Body of pancreas (tissue), 4 donors: ENCODE measurements at places on chromosomes 16 and 17. TPM values are rescaled to one million over a fixed set of nuclear protein-coding genes. Genes with fewer than 3 reads are reported as not detected.

DNA sequence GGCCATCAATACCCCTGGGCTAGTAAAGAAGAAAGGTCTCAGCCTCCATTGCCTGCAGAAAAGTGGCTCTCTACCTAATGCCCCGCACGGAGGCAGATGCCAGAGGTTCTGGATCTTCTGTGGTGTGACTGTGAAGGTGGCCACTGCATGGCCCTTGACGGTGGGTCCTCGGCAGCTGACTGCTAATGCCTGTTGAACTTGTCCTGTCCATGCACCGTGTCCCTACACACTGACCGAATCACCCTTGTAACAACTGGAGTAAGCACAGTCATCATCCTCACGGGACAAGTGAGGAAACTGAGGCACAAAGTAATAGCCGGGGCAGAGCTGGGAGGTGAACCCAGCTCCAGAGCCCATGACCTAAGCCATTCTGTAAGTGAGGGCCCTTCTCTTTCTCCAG, 48.8 kb downstream of the MYH11 start:
- no peak for DNase-seq

DNA sequence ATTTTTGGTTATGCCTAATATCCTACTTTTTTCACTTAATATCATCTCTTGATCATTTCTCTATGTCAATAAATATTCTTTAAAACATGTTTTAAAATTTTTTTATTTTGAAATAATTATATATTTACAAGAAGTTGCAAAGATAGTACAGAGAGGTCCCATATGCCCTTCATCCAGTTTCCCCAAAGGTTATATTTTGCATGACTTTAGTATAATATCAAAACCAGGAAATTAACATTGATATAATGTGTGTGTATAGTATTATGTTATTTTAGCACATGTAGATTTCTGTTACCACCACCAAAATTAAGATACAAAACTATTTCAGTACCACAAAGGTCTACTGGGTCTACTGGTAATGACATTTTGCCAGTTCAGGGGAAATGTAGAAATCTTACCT, 60.7 kb downstream of the EFCAB5 start:
- DNase-seq: no peak

- DNase-seq: no peak
Measured at GRCh38 chr17:61205401-61205800, 194.2 kb upstream of the TBX2 start.

DNA sequence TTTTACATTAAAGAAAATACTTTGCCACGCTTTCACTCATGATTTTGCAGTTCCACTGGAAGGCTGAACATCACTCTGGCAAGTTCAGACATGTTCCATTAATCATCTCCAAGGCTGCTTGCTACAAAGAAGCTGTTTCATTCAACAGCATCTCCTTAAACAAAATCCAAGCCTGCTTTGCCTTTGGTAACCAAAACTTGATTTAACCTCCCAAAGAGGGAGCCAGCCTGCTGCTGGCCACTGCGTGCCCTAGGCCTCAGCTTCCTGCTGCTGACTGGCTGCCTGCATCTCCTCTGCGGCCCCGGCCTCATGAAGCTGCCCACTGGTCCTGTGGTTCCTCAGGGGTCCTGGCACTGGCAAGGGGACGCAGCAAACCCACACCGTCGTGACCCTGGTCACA, 31.8 kb downstream of the ANKRD11 start:
- DNase-seq: no peak

GRCh38 chr17:10112962-10113361, 85.4 kb downstream of the GAS7 start:
- DNase-seq: no peak

DNA sequence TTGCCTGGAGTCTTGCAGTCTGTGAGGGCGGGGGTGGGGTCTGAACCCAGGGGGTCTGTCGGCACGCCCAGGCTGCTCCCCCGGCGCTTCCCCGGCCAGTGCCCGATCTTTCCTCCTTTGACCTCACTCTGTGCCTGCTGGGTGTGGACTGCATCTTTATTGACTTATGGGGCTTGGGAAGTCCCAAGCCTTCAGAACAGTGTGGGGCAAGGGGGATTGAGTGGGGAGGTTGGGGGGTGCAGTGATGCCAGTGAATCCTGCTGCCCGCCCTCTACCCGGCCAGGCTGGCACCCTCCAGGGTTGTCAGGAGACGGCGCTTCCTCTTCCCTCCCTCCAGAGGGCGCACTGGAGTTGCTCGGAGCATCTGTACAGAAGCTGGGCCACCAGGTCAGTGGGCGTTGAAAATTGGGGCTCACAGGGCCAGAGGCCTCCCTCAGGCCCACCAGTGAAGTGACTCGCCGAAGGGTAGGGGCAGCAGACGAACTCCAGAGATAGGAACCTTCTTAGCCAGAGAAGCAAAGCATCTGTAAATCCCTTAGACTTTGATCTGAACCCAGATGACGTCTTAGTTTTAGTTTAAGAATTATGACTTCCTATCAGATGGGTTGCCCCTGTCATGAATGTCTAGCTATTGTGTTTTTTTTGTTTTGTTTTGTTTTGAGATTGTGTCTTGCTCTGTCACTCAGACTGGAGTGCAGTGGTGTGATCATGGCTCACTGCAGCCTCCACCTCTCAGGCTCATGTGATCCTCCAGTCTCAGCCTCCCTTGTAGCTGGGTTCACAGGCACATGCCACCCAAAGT, 184.8 kb upstream of the CIBAR2 start:
- DNase-seq: peak; percentile 65

DNA sequence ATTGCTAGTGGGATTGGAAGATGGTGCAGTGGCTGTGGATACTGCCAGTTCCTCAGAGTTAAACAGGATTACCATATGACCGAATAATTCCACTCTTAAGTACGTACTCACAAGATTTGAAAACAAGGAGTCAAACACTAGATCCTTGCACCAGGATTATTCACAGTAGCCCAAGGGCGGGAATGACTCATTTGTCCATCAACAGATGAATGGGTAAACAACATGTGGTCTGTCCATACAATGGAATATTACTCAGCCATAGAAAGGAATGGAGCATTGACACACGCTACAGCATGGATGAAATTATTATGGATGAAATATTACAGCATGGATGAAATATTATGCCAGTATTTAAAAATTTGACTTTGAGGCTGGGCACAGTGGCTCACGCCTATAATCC, 9.1 kb upstream of the MAPK8IP3 start:
- DNase-seq: no peak

GRCh38 chr17:7854851-7855659, at the start of gene TMEM88:
Gene TMEM88 (plus strand): TSS chr17:7855066. CDS start chr17:7855075, 9 bp downstream.
- DNase-seq: no peak

GRCh38 chr16:66513111-66513723, 36.7 kb downstream of the TK2 start:
- DNase-seq: no peak

GRCh38 chr16:53465606-53466280, 31.5 kb downstream of the RBL2 start:
- peak; percentile 30 for DNase-seq

DNA sequence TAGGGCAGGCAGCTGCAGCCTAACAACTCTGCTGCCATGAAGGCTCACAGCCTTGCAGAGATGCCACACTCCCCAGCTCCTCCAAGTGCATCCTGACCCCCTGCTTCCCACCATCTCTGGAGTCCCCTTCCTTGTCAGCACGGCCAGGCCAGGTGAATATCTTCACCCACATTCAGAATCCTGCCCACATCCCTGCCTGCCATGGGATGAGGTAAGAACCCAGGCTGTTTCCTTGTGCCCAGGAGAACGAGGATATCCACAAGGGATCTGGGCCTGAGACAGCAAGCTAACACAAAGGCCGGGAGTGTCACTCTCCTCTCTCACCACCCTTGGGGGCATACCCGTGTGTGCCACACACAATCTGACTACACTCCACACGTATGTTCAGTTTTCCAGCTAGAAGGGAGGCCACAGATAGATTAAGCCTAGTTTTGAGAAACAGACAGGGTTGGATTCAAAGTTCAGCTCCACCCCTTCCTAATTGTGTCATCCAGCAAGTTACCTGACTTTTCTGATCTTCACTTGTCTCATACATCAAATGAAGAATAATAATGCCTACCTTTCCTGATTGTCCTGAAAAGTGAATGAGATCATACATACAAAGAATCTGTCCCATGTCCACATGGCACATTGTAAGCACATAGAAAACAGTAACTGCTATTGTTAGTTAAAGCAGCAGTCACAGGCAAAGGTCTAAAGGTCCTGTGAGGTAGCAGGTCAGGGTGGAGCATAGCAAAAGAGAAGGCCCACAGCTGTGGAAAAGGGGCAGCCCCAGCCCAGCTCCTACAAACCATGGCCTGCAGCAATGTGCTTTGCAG, 17.4 kb upstream of the SUPT4H1 start:
- no peak for DNase-seq

DNA sequence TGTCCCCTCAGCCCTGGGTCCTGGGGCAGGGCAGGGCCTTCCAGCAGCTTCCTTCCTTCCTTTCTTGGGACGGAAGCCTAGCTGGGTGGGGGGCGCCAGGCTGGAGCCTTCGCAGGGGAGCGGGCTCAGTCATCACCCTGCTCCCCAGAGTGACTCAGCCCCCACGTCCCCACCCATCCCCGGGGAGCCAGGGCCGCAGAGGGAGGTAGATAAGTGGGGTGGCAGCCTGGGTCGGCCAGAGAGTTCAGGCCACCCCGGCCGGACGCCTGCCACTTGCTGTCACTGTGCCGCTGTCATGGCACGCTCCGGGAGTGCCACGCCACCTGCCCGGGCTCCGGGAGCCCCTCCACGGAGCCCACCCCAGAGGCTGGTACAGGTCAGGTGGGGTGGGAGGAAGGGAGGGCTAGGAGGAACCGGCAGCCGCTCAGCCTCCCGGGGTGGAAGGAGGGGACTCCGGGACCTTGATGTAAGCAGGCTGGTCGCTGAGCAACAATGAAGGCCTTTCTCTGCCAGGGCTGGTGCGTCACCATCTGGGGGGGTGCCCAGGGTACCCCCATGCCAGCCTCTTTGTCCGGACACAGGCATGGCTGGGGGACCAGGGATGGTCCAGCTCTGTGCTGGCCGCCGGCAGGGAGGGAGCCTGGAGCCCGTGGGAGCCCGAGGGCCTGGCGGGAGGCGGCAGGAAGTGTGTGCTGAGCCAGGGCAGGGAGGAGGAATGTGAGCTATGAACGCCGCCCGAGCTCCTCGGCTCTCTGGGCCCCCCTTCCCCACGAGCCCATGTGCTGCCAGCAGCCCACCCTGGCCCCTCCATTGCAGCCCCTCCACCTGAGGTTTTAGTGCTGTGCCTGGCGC, 6.6 kb downstream of the NHERF2 start:
- DNase-seq: peak; percentile 60

Gene CRISPLD2
- total RNA-seq: 129 TPM

Gene C16orf78
- total RNA-seq: not detected

Gene SLFN14
- total RNA-seq: not detected
